ENCODE measurements at places on chromosomes 6 and 20.

DNA sequence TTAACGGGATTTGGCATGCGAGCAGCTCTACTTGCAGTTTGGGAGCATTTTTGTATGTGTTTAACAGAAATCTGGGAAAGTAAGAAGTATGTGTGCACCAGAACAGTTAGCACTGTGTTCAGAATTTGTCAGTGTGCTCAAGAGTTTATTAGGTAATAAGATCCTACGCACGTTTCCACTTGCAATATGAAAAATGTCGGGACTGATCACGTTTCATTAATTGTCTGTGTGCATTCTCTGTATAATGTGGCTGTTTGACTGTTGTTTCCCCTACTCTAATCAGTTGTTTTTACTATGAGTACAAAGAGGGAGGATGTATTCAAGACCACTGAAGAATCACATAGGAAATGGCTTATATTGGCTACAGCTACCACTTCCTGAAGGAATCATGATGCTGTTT is 349.7 kb upstream of the POU3F2 start:
- DNase-seq = no peak

DNA sequence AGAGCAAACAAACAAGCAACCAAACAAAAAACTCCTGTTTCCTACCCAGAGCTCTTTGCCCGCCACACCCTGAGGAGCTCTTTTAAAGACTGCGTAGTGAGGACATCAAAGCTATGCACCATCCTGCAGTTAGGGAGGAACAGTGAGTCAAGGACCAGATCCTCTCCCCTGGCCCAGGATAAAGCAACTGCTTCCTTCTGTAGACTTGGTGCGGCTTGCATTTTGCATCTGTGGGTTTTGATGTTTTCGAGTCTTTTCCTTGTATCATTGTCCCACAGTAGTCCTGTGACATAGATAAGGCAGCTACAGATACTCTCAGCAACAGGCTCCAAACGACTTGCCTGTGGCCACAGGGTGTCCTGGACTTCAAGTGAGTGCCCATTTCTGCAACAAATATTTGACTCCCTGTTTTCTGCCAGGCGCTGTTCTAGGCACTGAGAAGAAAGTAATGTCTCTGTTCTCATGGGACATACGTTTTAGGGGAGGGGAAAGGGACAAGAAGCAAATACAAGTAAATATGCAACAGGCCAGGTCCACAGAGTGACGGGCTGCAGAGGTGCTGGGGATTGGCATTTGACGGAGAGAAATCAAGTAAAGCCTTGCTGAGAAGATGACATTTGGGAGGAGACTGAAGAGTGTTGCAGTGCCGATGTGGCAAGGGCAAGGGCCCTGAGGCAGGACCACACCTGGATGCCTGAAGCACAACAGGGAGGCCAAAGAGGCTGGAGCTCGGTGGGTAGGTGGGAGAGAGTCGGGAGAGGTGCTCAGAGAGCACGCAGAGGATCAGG is 35.9 kb upstream of the MAP3K4 start:
- no peak for DNase-seq

DNA sequence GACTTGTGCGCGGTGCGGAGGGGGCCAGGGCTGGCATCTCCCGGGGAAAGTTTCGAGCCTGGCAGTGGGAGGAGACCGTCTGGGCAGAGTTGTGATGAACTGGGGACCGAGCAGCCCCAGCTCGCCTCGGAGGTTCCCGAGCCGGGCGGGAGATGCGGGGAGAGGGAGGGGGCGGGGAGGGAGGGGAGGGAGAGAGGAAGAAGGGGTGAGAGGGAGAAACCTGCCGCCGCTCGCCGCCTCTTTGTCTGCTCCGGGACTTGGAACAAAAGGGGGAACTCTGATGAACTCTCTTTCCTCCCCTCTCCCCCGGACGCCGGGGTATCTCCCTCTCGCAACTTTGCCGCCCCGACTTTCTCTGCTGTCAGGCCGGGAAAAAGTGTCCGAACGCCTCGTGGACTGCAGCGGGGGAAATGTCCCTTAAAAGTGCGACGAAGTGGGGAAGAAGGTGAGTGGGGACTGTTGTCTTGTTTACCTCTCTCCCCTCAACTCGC is 72.7 kb downstream of the SOX4 start:
- DNase-seq = no peak

GRCh38 chr6:82910820-82911219 is 154.8 kb downstream of the UBE3D start:
- no peak for DNase-seq

- DNase-seq = no peak
Measured at GRCh38 chr20:21656308-21657067, 49.0 kb upstream of the PAX1 start.

DNA sequence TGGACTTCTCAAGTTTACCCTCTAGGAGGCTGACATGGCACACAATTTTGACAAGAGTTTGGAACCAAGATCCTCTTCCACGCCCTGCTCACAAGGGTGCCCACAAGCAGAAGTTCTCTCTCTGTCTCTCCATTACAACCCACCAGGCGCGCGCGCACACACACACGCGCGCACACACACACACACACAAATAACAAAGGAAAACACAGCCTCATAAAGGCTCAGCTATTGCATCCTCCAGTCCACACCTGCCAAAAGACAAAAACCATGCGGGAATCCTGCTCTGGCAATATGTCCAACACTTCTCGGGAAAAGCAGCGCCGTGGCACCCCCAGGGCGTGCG is 870 bp downstream of the PAK5 start:
- no peak for DNase-seq

GRCh38 chr20:22729180-22729579 is 144.8 kb upstream of the FOXA2 start:
- DNase-seq = no peak

DNA sequence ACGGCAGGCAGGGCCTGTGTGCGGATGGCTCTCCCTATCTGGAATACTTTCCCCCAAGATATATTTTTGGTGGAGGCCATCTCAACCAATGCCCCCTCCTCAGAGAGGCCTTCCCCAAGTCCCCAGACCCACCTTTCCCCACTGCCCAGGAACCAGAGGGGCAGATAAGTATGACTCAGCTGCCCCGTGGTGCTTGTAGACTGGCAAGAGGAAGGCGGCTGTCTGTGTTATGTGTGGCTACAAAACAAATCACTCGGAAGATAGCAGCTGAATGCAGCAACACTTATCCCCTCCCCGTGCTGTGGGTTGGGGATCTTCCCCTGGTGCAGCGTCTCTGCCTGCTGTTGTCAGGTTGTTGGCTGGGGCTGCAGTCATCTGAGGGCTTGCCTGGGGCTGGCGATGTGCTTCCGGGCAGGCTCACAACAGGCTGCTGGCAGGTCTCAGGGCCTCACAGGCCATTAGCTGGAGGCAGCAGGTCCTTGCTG is 7.1 kb downstream of the NPEPL1 start:
- no peak for DNase-seq

DNA sequence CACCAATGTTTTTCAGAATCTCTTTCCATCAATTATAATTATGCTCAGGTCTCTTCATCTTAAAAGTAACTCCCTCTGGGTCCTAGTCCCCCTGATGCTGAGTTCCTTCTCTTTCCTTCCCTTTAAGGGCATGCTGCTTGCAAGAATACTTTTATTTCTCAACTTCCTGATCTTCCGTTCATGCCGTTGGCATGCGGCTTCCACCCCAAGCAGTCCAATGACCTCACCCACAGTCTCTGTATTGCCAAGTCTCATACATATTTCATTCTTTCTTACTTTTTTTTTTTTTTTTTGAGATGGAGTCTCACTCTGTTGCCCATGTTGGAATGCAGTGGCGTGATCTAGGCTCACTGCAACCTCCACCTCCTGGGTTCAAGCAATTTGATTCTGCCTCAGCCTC is 83.5 kb downstream of the NDUFAF5 start:
- no peak for DNase-seq

- DNase-seq = no peak
Measured at GRCh38 chr20:19628570-19629134, 129.4 kb upstream of the RIN2 start.

- DNase-seq = peak; percentile 12
Measured at GRCh38 chr20:37193226-37193625, 13.9 kb upstream of the MROH8 start.

- no peak for DNase-seq
Measured at GRCh38 chr6:94414041-94414440, 994.7 kb upstream of the EPHA7 start.

GRCh38 chr20:60820918-60821317 is 431.1 kb upstream of the CDH4 start:
- DNase-seq = no peak

DNA sequence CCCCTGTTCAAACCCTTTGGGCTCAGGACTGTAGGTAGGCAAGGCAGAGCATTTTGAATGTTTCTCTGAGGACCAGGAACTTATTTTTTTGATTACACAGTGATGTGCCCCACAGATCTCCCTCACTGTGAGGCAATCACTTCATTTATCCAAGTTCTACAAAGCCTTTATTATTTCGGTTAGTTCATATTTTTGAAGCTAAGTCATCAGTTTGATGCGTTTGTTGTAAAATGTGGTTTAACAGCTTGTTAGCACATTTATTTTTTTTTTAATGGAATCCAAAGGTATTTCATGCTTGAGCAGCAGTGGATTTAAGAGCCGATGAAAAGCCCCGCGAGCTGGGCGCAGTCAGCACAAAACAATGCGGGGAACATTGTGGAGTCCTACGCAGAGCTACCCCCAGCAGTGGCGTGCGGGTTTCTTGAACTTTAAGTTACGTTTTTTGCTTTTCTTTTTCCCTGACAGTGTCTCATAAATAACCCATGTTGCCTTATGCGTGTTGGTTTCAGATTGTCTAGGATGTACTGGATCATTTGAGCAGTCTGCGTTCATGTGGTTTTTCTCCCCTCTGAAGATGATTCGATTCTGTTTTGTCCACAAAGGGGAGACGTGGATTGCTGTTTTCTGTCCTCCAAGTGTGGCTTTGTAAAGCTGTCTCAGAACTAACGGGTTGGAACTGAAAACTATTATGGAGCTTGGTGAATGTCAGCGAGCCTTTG is 233.6 kb upstream of the BMP2 start:
- no peak for DNase-seq

GRCh38 chr6:169725125-169726048 is 1.1 kb upstream of the PHF10 start:
- no peak for DNase-seq

DNA sequence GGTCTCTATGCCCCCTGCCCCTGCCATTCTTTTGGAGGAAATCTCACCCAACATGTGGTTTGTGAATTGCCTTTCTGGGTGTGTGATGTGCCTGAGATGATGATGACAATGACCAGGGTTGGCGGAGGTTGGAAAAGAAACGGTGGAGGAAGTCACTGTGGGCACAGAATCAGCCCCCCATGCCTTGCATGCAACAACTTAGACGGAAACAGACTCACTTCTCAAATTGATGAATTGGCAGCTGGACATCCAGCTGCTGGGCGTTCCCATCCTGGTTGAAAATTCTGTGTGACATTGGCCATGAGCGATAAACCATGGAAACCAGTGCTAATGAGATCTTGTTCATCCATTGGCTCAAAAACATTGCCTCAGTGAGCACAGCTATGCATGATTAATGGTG is 95.8 kb upstream of the LY86 start:
- DNase-seq = no peak

DNA sequence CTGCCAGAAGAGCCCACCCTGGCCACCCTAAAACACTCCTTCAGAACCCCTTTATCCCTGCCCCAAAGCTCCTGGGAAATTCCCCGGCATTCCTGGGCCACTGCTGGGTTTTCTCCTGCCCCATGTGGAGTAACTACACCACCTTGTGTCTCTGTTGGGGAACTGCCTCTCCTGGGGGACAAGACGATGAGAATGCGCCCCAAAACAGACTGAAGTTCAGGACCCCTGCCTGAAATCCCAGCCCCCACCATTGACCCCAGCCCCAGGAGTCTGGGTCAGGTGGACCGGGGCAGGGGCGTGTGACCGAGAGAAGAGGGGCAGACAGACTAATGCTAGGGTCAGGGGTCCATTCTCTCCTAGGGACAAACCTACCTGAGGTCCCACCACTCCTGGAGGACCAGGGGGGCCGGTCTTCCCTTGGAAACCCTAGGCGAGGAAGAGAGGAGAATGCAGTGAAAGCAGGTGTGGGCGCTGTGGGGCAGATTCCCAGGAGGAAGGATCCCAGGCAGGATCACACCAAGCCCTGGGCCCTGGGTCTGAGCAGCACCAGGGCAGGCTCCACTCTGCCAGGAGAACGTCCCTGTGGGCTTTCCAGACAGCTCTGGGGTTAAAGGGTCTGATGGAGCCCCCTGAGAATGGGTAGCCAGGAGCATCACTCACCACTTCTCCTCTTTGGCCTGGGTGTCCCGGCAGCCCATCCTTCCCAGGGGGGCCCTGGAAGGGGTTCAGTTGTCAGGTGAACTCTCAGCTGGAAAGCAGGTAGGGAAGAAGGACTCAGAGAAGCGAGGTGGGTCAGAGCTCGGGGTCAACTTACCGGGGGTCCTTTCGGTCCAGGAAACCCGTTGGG is 19.4 kb downstream of the COL11A2 start:
- no peak for DNase-seq

DNA sequence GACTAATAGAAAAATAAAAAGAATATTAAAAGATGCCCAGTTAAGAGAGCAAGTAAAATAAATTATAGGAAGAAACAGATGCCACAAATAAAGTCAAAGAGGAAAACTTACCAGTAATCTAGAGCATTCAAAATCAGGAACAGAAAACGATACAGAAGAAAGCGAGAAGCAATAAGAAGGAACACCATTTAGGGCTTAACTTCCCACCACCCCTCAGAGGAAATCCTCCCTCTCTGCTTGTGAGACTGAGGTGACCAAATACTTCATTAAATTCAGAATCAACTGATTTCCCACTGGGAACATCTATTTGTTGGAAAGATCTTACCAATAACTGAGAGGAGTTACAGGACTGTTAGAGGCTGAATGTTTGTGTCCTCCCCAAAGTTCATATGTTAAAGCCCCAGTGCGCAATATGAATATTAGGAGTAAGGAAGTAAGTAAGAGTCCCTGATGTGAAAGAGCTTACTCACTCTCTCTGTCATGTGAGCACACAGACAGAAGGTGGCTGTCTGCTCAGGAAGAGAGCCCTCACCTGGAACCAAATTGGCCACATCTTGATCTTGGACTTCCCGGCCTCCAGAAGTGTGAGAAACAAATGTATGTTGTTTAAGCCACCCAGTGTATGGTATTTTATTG is 19.5 kb downstream of the KATNA1 start:
- no peak for DNase-seq

DNA sequence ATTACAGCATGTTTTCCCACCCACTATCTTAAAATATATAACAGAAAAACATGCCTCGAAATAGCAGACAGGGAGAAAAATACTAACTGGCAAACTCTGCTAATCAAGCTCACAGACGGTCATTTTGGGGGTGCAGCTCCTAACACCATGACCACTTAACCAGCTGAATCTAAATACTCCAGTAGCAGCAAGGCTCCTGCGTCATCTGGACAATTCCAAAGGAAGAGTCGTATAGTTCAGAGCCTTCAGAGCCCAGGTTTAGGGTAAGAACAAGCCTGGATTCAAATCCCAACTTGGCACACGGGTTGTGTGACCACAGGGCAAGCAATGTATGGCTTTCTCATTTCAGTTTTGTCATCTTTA is 81.3 kb upstream of the COL21A1 start:
- DNase-seq = no peak

DNA sequence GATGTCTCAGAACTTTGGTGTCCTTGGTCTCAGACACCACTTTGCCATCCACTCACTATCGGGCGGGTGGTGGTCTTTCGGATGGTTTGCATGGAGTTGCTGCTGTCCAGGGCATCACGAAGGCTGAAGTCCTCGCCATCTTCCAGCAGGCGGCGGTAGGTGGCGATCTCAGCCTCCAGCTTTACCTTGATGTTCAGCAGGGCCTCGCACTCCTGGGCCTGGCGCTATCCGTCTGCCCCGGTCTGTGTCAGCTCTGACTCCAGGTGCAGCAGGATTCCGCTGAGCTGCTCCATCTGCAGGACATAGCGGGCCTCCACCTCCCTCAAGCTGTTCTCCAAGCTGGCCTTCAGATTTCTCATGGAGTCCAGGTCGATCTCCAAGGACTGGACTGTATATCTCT is 36.0 kb downstream of the ZNF311 start:
- DNase-seq = no peak
